CD4-positive, alpha-beta T cell treated with Interleukin-10 for 1 hour (primary cell): ENCODE measurements at places on chromosomes 5 and 9.

- no peak for DNase-seq
Measured at GRCh38 chr5:149239917-149240316, 31.7 kb upstream of the AFAP1L1 start.

DNA sequence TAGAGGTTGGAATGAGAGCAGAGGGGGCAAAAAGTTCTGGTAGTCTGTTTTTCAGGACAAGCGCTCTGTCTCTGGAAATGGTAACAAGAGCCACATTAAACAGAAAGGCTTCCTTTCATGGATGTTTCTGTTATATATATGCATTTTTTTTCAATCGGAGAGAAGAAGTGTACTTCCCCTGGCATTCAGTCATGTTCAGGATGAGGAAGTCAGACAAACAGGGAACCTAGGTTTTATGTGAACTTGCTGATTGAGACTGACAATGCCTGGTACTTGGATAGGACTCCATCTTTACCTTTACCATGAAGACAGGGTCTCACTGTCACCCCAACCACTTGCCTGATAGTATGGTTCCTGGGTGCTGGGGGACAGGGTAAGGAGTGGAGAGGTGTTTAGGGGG, 30.1 kb upstream of the ZBED3 start:
- DNase-seq, result no peak

- DNase-seq, result no peak
Measured at GRCh38 chr9:69499407-69499806, 172.8 kb downstream of the APBA1 start.

DNA sequence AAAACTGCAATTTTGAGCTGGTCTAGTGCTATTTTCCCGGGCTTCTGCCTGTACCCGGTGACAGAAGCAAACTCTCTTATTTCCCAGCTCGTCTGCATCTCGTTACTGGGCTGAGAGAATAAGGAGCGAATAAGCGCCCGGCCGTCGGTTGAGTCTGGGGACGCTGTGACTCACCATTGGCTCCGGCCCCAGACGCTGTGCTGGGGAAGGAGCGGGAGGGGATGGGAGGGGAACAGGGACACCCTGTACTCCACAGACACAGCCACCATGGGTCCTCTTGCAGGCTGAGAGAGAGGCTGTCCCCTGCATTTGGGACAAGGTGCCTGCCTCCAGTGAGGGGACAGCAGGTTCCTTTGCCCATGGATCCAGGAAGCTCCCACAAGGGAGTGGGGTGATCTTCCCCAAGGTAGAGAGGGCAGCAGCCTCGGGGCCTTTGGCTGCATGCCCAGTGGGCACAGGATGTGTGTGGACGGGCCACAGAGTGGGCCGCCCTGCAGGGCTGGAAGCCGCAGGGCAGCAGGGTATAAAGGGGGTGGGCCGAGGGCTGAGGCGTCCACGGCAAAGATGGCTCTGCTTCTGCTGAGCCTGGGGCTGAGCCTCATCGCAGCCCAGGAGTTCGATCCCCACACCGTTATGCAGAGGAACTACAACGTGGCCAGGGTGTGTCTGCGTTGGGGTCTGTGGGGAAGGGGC, at the start of gene LCN9:
LCN9 (plus strand) TSS at position 552 of the 693 bp plus-strand sequence; CDS start at position 565, 13 bp downstream.
- DNase-seq, result no peak

DNA sequence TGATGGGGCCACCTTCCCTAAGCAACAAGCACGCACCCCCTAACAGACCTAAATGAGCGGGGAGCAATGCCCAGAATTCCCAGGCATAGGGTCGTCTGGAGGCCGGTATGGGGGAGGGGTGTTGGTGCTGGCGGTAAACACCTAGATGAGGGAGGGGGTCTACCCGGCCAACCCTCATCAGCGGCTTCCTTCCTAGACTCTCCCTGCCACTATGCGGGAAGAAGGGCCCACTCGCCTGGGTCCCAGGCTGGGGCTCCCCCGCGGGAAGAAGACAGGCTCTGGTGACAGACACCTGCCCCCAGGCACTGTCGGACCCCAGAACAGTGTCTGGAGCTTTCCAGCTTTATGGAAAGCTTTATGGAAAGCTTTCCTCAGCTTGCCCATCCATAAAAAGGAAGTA, 519.0 kb upstream of the SEMA6A start:
- DNase-seq, result no peak
